Esophagus muscularis mucosa (tissue), 4 donors: ENCODE measurements at places on chromosomes 13 and 19.

GRCh38 chr19:35089554-35089953 is 26.1 kb upstream of the FXYD3 start:
- DNase-seq: no peak

GRCh38 chr19:2869618-2870017 is 2.5 kb downstream of the ZNF556 start:
- no peak for DNase-seq

DNA sequence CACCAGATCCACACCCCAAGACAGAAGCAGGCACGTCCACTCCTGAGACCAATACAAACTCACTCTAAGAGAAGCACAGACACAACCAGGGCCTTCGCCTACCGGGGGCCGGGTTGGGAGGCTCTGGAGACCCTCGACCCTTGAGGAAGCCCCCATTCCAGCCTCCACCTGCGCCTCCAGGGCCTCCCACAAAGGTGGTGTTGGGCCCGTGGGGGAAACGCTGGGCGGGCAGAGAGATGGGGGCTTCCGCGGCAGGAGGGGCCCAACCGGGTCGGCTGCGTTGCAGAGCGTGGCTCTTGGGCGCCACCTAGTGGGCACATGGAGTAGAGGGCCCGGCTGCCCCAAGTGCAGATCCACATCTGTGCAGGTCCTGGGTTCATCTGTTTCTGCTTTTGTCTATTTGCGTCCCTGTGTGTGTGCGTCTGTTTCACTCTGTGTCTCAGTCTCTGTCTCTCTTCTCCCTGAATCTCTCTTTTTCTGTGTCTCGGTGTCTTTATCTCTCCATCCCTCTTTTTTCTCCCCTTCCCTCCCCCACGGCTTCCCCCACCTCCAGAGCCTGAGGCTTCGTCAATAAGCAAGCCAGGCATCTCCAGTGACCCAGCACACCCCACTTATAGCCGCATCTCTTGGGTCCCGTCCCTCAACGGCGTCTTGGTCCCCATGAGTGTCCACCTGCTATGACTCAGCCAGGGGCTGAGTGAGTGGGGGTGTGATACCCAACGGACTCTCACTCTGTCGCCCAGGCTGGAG is 10.5 kb upstream of the TINCR start:
- no peak for DNase-seq

GRCh38 chr13:39895254-39895653 is 239.8 kb downstream of the COG6 start:
- DNase-seq: no peak

DNA sequence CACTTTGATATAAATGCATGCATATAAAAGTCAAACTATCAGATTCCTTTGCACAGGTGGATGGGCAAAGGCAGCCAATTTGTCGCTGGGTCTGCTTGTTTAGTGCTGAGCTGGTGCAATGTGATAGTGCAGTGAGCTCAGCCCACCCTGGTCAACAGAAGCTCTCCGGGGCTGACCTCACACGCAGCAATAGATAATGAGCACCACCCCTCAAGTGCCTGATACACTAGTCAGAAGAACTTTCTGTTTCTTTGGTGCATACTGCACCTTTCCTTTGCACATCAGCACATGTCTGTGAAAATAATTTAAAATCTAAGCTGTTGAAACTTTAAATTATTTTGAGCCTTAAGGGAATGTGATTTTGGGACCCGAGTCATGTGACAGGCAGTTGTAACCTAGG is 20.2 kb downstream of the ATP8A2 start:
- no peak for DNase-seq

- no peak for DNase-seq
Observed at GRCh38 chr19:3233831-3234230, 9.4 kb downstream of the CELF5 start.

DNA sequence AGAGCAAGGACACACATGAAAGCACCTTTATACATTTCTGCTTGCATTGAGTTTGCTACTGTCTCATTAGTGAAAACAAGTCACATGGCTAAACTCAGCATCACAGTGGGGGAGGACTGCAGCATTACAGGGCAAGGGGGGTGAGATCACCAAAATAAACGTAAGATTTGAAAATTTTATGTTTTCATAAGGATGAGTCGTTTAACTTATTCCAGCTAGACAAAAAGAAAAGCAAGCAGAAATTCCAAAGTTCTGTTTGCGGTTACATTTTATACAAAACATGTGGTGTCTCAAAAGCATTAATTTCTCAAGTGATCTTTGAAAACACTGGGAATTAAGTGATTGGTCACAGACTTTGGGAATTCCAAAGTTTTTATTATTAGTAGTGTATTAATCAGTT is 261.4 kb upstream of the RXFP2 start:
- no peak for DNase-seq

- no peak for DNase-seq
Observed at GRCh38 chr19:33841685-33842084, 45.0 kb downstream of the KCTD15 start.

DNA sequence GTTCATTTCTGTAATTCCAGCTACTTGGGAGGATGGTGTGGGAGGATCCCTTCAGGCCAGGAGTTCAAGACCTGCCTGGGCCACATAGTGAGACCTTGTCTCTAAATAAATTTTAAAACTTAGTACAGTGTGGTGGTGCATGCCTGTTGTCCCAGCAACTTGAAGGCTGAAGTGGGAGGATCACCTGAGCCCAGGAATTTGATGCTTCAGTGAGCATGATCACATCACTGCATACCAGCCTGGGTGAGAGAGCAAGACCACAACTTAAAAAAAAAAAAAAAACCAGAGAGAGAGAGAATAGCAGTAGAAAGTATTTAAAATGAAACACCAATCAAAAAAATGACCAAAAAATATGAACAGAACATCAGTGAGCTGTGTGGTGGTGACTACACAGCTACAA is 7.1 kb upstream of the ZNF823 start:
- no peak for DNase-seq

GRCh38 chr13:44312834-44313551 is 60.6 kb upstream of the SERP2 start:
- no peak for DNase-seq

DNA sequence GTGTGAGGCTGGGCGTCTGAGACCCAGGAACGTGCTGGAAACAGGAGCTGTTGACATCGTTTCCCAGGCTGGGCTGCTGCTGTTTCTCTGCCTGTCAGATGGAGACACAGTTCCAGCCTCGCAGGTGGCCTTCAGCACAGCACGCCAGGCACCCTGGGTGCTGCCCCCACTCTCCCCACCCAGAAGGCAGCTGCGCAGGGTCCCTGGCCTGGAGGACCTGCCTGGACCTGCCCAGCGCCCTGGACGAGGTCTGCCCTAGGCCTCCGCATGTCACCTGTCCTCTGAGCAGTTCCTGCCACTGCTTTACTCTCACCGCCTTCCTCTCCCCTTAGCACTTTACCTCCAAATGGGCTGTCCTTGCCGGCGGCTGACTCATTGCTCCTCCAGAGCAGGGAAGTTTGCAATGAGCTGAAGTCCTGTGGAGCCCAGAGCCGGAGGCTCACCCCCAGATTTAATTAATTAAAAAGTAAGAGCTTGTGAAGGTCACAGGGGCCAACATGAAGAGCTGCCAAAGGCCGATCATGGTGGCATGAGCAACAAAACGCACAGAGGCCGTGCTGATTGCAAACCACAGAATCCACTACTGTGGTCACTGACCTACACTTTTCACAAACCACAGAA is 32.2 kb downstream of the C13orf46 start:
- DNase-seq: no peak

GRCh38 chr13:111121506-111121905 is 6.4 kb downstream of the ARHGEF7 start:
- no peak for DNase-seq

- DNase-seq: no peak
Observed at GRCh38 chr19:49157445-49158224, at the start of gene TRPM4. Gene TRPM4 (plus strand): TSS chr19:49157792. CDS start chr19:49157867, 75 bp downstream.
